Stimulated activated CD4-positive, alpha-beta T cell treated with anti-CD3 and anti-CD28 coated beads, Interleukin-1b, Interleukin-23, amount 100 ng/mL, for 1 hour (primary cell): ENCODE measurements at places on chromosomes 5 and 9.

DNA sequence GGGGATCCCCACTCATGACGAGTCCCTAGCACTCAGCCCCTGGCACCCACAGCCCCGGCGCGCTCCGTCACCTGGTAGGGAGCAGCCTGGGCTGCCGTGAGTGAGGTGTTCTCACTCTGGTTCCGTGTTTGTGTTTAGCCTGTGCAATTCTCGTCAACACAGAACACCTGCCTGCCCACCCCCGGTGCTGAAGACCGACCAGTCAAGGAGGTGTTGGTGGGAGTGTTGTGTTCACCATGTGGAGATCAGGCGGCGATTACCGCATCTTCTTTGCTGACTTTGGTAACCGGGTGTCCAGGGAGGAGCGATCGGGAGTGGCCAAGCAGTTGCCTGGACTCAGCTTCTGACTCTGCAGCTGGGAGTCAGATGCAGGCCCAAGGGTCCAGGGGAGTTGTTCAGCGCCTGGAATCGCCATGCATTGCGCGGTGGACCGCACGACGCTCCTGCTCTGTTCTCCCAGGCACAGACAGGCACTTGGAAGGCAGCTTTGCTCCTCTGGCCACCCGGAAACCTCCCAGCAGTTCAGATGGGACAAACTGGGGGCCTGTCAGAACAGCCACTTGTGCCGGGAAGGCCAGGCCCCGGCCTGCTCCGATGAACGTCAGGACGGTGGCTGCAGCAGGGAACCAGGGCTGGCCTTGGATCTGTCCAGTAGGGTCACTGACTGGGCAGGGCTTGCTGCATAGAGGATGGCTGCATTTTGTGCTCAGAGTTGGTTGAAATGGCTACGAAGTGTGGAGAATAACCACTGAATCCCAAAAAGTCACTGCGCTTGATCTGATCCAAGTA, 28.2 kb downstream of the EXOC3 start:
- DNase-seq = no peak

DNA sequence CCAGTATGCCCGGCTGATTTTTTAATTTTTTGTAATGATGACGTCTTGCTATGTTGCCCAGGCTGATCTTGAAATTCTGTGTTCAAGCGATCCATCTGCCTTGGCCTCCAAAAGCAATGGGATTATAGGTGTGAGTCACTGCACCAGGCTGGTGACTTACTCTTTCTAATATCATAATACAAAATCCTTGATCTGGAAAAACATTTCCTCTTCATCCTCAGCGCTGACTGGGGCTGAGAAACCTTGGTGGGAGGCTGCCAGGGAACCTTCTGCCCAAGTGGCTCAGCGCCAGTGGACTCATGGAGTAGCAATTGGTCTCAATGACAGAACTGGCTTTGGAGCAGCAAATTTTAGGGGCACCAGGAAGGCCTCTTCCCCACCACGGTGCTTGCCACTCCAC, 17.5 kb upstream of the SEMA4D start:
- no peak for DNase-seq

- DNase-seq = no peak
Observed at GRCh38 chr5:146068206-146068605, 37.2 kb downstream of the PLAC8L1 start.

DNA sequence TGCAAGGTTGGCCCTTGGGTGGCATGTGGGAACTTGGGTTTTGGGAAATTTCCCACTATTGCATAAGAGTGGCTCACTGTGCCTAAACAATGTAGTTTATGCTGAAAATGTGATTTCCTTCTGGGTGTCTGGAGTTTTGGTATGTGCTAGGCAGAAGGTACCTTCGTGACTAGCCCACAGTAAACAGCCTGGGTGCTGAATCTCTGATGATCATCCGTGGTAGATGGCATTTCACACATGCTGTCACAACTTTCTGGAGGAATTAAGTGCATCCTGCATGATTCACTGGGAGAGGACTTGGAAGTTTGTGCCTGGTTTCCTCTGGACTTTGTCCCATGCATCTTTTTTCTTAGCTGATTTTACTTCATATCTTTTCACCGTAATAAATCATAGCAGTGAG, 64.5 kb downstream of the LNPEP start:
- no peak for DNase-seq

DNA sequence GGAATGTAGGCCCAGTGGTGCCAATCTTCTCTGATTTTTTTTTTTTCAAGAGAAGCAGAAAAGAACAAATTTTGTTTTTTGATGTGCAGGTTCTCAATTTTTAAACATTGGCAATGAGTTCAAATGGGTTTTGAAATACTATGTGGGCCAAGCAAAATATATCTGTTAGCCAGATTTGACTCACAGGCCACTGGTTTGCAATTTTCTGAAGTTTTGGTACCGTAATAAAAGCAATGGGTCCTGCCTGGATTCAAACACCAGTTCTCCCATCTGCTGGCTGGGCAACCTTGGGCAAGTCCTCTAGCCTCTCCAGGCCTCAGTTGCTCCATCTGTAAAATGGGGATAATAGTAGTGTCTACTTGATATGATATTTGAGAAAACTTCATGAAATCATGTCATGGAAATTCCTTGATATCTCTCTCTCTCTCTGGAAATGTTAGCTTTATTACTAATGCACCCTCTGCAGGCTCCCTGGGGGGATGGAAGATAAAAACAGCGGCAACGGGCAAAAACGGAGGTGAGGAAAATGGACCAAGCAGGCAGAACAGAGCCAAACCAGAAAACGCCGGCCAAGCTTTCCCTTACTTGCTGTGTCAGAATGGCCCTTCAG, 63.4 kb downstream of the SMIM23 start:
- DNase-seq = no peak

GRCh38 chr5:1965925-1966324, 83.2 kb upstream of the IRX4 start:
- no peak for DNase-seq

DNA sequence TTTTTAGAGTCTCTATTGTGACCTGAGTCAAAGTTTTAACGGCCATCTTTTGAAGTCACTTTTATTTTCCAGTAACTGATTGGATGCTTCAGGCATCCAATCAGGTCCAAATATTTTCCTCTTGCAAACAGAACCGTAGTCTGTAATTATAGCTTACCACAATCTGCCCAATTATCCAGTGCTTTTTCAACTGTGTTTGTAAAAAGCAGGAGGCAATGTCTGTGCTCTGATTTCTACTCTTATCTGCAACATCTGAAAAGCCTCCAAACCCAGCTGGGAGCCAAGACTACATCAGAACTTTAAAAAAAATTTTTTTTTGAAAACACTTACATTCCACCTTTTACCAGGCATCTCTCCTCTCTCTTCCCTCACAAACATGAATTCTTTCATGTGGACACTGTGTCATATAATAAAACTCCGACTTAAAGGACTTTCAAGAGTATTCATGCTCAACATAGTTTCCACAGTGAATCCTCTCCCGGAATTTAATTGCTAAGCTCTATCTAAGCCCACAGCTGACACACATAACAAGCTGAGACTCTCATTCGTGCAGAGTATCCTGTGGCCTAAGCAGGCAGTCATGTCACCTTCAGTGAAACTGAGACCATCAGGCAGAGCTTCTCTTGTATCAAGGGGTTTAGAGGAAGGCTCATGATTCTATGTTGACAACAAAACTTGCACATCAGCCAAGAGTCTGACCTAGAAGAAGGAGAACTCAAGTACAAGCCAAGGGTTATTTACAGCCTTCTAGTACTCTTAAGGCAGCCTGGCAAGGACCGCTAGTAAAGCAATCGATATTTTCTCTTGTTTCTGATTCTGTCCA, 272.7 kb downstream of the TLE1 start:
- DNase-seq = no peak

DNA sequence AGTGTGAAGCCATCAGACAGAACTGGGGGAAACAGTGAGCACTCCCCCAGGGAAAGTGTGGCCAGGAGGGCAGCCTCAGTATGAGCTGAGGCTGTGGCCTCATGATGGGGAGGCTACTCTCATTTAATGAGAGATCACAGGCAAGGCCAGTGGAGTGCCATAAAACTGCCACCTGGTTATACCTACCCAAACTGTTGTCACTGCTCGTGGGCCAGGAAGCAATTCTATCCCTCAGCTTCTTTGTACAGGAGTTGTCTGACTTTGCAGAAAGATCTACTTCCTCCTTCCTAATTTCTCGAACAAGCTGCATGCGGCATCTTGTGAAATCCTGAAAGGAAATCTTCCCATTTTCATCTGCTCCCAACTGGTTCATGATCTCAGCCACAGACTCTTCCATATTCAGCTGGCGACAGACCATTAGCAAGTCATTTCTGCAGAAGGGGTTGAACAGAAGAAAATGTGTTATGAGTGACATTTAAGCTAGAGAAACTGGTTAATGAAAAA, 50.0 kb downstream of the TSSK1B start:
- no peak for DNase-seq

DNA sequence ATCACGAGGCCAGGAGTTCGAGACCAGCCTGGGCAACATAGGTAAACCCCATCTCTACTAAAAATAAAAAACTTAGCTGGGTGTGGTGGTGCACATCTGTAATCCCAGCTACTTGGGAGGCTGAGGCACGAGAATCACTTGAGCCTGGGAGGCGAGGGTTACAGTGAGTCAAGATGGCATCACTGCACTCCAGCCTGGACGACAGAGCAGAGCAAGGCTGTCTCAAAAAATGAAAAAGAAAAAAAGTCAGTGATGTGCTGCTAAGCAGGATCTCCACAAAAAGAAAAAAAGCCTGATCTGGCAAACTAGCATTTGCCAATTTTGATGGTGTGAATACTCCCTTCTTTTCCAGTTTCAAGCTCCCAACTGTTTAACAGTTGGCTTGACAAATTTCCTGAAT, 21.9 kb downstream of the F2R start:
- no peak for DNase-seq

- DNase-seq = no peak
Observed at GRCh38 chr5:137778772-137779564, 24.8 kb upstream of the HNRNPA0 start.

- no peak for DNase-seq
Observed at GRCh38 chr5:1052641-1053390, 44.2 kb downstream of the NKD2 start.

DNA sequence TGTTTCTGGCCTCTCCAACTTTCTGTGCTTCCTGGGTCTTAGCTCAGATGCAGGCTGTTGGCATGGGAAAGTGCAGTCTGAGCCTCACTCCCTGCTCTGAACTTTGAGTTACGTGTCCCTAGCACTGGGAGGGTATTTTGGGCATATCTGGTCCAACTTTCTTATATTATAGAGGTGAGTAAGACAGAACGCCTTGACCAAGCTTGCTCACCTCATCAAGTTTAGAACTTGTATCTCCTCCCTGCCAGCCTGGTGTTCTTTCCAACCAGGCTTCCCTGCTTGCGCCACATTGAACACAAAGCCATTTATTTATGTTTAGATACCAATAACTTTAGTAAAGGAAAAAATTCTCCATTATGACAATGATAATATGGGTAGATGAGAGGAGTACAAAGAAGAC, 33.2 kb downstream of the TNC start:
- DNase-seq = no peak

GRCh38 chr9:32161720-32162119, 222.7 kb upstream of the ACO1 start:
- no peak for DNase-seq

DNA sequence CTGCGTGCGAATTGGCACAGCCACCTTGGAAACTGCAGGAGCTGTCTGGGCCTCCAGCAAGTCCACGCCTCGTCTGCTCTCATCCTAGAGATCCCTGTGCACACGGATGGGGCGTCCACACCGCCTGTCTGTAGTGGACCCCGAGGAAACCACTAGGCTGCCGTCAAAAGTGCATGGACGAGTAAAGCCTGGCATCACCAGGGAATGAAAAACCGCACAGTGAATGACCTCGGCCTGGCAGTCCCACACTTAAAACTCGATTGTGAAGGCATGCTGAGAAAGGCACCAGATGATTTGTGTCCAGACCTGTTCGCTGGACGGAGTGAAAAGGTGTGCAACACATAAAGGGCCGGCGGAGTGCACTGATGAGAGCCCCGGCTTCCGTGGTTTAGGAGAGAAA, 50.8 kb downstream of the MRPL36 start:
- no peak for DNase-seq

DNA sequence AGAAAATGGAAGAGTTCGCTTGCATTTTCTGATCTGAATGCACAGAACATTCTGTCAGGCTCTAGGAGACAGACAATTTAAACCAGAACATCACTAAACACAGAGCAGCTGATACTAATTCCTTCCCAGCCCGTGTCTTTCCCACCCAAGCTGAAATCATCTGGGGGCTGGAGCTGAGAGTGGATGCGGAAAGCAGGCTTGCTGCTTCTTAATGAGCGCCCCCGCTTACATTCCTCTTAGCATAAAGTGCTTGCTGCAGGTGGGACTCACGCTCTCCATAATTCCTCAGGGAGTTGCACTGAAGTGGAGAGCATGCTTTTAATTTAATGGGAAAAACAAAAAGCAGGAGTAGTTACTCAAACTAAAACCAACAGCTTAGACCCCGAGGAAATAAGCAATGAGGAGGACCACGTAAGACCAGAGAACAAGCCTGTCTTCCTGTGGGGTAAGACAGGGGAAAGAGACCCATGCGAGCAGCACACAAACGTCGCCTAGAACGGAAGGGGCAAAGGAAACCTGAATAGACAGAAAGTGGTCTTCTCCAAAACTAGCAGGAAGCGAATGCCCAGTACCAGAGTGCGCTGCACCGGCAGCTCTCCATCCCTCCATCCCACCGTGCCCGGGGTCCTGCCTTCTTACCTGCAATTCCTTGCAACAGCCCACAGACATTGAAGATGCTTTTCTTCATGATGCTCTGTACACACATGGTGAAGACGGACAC, 139.3 kb downstream of the LHFPL2 start:
- DNase-seq = no peak

DNA sequence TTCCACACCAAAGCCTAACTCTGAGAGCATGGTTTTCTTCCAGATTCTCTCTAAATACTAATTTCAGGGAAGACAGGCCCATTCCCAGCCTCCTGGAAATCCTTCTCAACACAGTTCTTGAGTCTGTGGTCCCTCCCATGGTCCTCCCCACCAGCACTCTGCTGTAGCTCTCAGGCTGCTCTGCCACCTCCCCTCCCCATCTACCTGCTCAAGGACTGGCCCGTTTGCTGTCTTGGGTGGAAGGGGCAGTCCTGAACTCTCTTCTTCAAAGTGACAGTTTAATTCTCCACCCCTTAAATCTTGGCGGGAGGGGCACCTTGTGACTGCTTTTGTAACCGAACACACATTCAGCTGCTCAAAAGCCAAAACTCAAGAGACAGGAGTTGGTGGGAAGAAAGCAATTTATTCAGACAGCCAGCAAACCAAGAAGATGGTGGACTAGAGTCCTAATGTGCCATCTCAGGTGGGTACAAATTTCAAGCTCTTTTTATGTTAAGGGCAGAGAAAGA, 7.6 kb upstream of the LCN15 start:
- DNase-seq = no peak
